Uterine smooth muscle cell (primary cell): ENCODE measurements at places on chromosomes 16 and 17. TPM values are rescaled to one million over a fixed set of nuclear protein-coding genes. Genes with fewer than 3 reads are reported as not detected.

Gene HEATR9
- not detected in 2 replicates for total RNA-seq

Gene SCNN1B
- total RNA-seq = not detected in 2 replicates

Gene CES1
- 0.22 and 1.00 TPM in 2 replicates for total RNA-seq

Gene OTOP2
- total RNA-seq = not detected in 2 replicates

Gene RCVRN
- not detected in 2 replicates for total RNA-seq

Gene SLC16A13
- total RNA-seq = 1.00 and 1.7 TPM in 2 replicates

Gene FBXL16
- 0.37 and 0.44 TPM in 2 replicates for total RNA-seq

Gene SYNGR3
- 1.4 and 6.1 TPM in 2 replicates for total RNA-seq

Gene BEAN1
- 0.11 and 0.12 TPM in 2 replicates for total RNA-seq

Gene CD79B
- total RNA-seq = 0.12 TPM in 1 of 2 replicates, not detected in the other

Gene ADAD2
- not detected in 2 replicates for total RNA-seq

Gene CRHR1
- not detected in 2 replicates for total RNA-seq

Gene KRTAP4-5
- total RNA-seq = not detected in 2 replicates

Gene SLFN14
- total RNA-seq = not detected in 2 replicates

Gene KRTAP17-1
- 0.12 and 0.33 TPM in 2 replicates for total RNA-seq

Gene SAMD14
- total RNA-seq = 1.7 and 1.8 TPM in 2 replicates

Gene NPLOC4
- total RNA-seq = 80.0 and 98.2 TPM in 2 replicates

Gene APPBP2
- 46.1 TPM in 2 replicates for total RNA-seq

Gene UNKL
- total RNA-seq = 7.9 and 8.2 TPM in 2 replicates

Gene KDM6B
- 5.1 and 7.5 TPM in 2 replicates for total RNA-seq

Gene MRC2
- 208 and 563 TPM in 2 replicates for total RNA-seq

Gene KRT24
- total RNA-seq = not detected in 2 replicates

Gene KRT17
- 1.00 and 1.5 TPM in 2 replicates for total RNA-seq

Gene HIRIP3
- total RNA-seq = 9.0 and 15.5 TPM in 2 replicates

Gene SEC14L5
- under 0.01 TPM in 1 of 2 replicates, not detected in the other for total RNA-seq

Gene ZNF48
- total RNA-seq = 6.0 and 8.2 TPM in 2 replicates

Gene HNF1B
- under 0.01 TPM in 1 of 2 replicates, not detected in the other for total RNA-seq

Gene FBXW10
- under 0.01 and 0.12 TPM in 2 replicates for total RNA-seq

Gene RNF222
- total RNA-seq = not detected in 2 replicates

Gene CAMKK1
- total RNA-seq = 22.1 and 25.7 TPM in 2 replicates

Gene GNAO1
- total RNA-seq = under 0.01 TPM in 2 replicates

Gene MYO15B
- total RNA-seq = 6.3 and 9.4 TPM in 2 replicates

Gene PLA2G10
- total RNA-seq = not detected in 2 replicates

Gene MPO
- total RNA-seq = not detected in 2 replicates

Gene PLCD3
- total RNA-seq = 21.0 and 23.0 TPM in 2 replicates

Gene ZNF423
- 0.44 and 0.62 TPM in 2 replicates for total RNA-seq

Gene RTN4RL1
- total RNA-seq = 0.11 and 0.12 TPM in 2 replicates

Gene FAM171A2
- total RNA-seq = 1.8 and 4.0 TPM in 2 replicates

Gene AURKB
- 19.1 and 69.5 TPM in 2 replicates for total RNA-seq

Gene PRAC2
- not detected in 2 replicates for total RNA-seq

Gene EPX
- total RNA-seq = not detected in 2 replicates

Gene ICAM2
- 1.2 and 3.4 TPM in 2 replicates for total RNA-seq

Gene MBTPS1
- total RNA-seq = 85.3 and 125 TPM in 2 replicates

Gene RPL27
- total RNA-seq = 858 and 1,281 TPM in 2 replicates

Gene OXLD1
- 34.0 and 38.5 TPM in 2 replicates for total RNA-seq

Gene ALG1
- total RNA-seq = 39.2 and 43.8 TPM in 2 replicates

Gene PRDM7
- total RNA-seq = not detected in 2 replicates

Gene FTO
- total RNA-seq = 84.1 and 94.5 TPM in 2 replicates

Gene EVPLL
- total RNA-seq = not detected in 2 replicates
